ENCODE measurements at places on chromosomes 12 and 14.
A peak's percentile ranks its signal among the peaks of the same experiment; 100 is the strongest.

GRCh38 chr12:112216223-112216622 is 90.9 kb downstream of the TRAFD1 start:
- DNase-seq = no peak

- DNase-seq = no peak
These were observed 7.3 kb upstream of the CACNB3 start for GRCh38 chr12:48810903-48811431.

- DNase-seq = no peak
These were observed 76.8 kb upstream of the WSCD2 start for GRCh38 chr12:108052260-108052659.

DNA sequence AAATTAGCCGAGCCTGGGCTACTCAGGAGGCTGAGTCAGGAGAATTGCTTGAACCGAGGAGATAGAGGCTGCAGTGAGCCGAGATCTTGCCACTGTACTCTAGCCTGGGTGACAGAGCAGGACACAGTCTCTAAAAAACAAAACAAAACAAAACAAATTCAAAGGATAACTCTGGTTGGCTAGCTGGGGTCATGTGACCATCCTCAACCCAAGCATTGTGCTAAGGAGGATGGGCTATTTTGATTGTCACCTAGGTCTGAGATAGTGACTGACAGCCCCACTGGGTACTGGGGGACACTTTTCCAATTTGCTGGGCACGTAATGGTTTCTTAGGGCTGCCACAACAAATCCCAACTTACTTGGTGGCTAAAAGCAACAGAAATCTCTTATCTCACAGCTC is 11.9 kb downstream of the DGLUCY start:
- no peak for DNase-seq

DNA sequence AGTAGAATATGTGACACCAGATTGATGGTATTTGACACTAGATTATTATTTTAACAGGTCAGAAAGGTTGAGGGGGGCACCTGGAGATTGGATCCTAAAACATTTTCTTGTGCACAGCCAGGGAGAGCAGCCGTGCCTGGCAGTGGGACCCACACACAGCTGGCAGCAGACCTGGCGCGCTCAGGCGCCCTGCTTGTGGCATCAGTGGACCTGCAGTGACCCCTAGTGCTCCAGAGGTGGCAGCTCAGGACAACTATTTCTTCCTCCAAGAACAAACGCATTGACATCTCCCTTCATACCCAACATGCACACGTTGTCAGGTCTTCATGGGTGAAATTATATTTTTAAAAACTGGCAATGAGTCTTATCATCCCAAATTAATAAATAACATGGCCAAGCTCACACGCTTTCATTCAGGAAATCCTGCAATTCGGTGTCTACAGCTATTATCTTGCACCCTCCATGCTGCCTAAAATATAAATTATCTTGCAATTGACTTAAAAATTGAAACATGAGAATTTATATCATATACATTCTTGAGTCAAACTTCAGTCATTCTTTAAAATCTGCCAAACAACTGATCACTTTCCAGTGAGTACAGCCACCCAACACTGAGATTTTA is 7.7 kb upstream of the TMEM132D start:
- DNase-seq = peak; percentile 18

- DNase-seq = no peak
These were observed 7.5 kb downstream of the RESF1 start for GRCh38 chr12:31966558-31967205.

DNA sequence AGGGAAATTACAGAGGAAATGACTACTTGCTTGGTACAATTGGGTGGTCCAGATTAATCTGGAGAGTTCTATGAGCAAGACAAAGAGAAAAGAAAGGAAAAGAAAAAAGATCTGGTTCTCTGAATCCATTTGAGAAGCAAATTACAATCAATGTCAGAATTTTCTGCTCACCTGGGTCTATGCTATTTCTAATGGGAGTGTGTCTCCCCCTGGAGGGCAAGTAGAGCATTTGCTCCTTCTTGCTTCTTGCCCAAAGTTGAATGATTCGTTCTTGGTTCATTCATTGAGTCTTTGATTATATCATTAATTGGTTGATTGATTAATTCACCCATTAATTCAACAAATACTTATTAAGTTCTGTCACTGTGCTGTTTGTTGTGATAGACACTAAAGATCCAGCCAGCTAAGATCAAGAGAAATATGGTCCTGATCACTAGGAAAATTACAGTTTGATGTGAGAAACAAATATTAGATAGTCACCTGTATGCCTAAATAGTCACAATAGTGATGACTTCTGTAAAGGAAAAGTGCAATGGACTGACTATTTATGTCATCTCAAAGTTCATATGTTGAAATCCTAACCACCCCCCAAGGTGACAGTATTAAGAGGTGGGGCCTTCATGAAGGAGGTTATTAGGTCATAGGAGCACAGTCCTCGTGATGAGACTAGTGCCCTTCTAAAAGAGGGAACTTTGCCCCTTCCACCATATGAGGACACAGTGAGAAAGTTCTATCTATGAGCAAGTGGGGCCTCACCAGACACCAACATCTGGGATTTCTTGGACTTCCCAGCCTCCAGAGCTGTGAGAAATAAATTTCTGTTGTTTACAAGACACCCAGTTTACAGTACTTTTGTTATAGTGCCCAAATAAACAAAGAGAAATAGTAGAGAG is 8.0 kb upstream of the ASB8 start:
- peak; percentile 43 for DNase-seq

DNA sequence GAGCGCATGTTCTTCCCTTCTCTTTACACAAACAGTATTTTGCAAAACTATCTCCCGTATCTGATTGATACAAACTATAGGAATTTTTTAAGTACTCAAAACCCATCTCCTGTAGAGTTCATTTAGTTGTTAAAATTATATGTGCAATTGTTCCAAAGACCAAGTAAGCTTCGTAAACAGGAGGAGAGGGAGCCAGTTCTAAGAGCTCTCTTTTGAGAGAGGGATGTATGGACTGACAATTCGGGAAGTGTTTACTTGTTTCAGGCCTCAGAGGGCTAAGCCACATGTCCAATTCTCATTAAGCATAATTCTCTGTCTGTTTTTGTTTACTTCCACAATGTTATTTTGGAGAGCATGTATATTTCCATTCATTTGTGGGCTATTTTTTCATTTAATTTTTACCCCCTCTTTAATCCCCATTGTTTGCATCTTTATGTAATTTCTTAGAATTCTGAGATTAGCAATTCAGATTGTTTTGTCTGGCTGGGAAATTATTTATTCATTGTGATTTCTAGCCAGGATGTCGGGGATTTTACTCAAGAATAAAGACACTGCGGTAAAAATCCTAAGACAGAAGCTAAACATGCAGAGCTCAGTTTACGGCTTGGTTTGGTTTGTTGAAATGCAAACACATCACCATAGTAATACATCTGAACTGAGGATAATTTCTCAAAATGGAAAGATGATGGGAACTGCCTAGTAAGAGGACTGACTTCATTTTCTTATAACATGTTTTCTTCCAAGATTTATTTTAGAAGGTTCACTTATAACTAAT is 126.8 kb downstream of the KCNK10 start:
- no peak for DNase-seq

- DNase-seq = no peak
These were observed 121.7 kb upstream of the CNOT2 start for GRCh38 chr12:70121562-70121961.

- no peak for DNase-seq
These were observed 145.0 kb downstream of the KIF21A start for GRCh38 chr12:39297891-39298290.

- no peak for DNase-seq
These were observed 82.2 kb downstream of the DAD1 start for GRCh38 chr14:22506778-22507351.
